Glutamatergic neuron (in vitro differentiated cells): ENCODE measurements at places on chromosomes 6 and 20. TPM values are rescaled to one million over a fixed set of nuclear protein-coding genes. Genes with fewer than 3 reads are reported as not detected.

GRCh38 chr20:53774461-53775203, 181.0 kb upstream of the ZNF217 start:
- DNase-seq, result no peak

GRCh38 chr6:49949062-49949461, 14.9 kb downstream of the DEFB114 start:
- no peak for DNase-seq

- DNase-seq, result no peak
Observed at GRCh38 chr6:12165722-12166280, 124.4 kb upstream of the EDN1 start.

- peak; percentile 93 for DNase-seq
Observed at GRCh38 chr20:49812507-49813304, at the start of gene SLC9A8. Gene SLC9A8 (plus strand): TSS chr20:49812828. CDS start chr20:49812923, 95 bp downstream.

GRCh38 chr6:93799226-93799625, 379.9 kb upstream of the EPHA7 start:
- DNase-seq, result no peak

DNA sequence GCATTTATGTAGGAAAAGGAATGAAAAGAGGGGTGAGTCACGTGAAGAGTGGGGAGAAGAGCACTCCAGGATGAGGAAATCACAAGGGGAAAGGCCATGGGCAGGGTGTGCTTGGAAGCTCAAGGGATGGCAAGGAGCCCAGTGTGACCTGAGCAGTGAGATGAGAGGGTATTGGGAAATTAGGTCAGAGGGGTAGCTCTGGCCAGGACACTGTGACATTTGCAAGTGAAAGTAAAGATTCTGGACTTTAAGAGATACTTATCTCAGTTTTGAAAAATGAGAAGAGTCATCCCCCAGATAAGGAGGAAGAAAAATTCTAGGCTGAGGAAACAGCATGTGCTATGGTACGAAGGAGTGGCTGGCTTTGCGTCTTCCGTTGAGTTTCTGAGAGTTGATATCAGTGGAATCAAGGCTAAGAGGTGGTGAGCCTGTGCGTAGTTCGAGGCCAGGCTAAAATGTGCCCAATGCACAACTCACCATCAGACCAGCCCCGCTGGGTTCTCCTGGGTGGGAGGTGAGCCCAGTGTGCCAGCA, 79.9 kb downstream of the GCLC start:
- DNase-seq, result no peak

Gene SLC4A11
- total RNA-seq, result 27.2 TPM

Gene TFAP2A
- total RNA-seq, result 0.32 TPM

DNA sequence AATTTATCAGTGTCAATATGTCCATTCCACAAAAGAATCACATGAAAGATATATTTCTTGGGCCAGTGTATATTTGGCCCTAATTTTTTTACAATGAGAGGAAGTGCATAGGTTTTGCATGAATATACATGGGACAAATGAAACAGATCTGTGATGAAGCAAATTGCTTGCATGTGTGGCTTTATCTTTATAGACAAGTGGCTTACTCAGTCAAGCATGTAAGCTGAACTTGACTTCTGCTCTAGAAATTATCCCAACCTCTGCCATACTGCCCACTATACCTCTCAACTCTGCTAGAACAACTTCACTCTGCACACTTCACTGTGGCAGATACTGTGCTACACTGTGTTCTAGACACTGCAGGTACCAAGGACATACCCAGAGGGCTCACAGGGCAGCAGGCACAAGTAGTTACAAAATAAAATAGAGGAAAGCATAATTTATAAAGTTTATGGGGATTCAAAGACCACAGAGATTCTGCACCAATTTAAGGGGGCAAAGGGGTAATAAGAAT, 349.2 kb upstream of the HSF2 start:
- DNase-seq, result no peak

Gene NOTCH4
- total RNA-seq, result 4.9 TPM

GRCh38 chr6:79574630-79575225, 37.5 kb upstream of the LCA5 start:
- no peak for DNase-seq

DNA sequence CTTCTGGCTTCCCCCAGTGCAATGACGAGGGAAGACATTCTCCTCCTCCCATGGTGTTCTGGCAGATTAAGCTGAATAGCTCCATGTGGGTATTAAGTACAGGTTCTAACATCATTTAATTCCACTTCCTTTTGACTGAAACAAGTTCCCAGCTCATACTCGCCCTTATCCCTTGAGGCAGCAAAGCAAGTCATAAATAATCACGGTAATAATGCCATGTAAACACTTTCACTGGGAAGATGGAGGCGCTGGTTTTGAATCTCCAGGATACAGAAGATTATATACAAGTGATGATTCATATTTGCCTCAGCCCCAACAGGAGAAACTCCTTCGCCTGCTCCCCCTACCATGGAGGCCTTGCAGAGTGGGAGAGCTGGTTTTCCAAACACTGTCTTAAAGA, 141.3 kb downstream of the PXDC1 start:
- DNase-seq, result no peak
